ENCODE measurements at places on chromosomes 3 and 15.

DNA sequence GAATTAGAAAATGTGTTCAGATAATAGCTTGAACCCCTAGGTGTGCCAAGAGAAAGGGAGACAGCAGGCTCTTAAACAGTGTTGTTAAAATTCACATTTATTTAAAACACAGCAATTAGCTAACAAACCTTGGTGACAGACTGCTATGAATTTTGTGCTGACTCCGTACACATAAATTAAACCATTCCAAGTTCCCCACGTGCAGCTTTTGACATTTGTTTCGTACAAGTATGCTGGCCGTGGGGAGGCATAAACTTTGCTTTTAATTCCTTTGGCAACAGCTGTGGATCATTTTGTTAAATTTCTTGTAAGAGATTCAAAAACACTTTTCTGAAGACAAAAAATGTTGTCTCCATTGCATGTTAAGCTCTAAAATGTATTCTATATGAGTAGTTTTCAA lies 465.3 kb downstream of the FGF12 start:
- DNase-seq, result no peak

DNA sequence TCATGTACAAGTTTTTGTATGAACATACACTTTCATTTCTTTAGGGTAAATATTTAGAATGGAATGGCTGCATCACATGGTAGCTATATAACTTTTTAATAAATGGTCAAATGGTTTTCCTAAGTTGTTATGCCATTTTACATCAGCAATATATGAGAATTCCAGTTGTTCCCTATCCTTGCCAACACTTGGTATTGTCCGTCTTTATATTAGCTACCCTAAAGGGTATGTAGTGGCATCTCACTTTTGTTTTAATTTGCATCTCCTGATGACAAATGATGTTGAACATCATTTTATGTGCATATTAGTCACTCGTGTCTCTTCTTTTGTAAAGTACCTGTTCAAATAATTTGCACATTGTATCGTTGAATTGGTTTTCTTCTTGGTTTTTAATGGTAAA lies 2.5 kb upstream of the MUC13 start:
- DNase-seq, result no peak

DNA sequence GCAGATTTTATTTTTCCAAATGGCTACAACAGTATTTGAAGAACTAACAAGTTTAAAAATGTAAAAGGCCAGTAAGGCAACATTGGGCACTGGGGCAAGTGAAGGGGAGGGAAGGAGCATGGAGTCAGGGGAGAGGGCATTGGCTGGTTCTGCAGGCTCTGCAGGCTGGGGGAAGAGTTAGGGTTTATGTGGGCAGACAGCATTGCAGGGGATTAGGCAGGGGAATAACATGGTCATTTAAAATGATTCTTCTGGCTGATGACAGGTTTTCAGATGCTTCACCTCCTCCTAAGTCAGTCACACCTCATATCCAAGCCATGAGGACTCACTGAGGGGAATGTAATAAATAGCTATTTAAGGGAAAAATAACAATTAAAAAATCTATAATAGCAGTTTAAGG lies 52.6 kb downstream of the BTD start:
- no peak for DNase-seq

DNA sequence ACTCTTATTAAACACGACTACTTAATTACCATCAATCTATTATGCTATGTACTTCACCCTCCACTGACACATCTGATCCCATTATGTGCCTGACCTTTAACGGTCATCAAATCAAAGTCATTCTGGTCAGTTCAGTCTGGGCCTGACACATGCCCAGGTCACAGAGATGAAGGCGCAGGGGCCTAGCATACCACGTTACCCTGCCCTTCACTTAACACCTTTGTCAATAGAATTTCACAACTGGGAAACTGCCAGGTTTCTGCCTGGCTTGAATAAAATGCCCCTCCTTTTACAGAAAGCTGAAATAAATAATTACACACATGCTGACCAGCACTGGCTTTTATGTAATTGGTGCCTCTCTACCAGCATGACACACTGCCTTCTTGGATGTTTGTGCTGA lies 39.5 kb downstream of the MECOM start:
- no peak for DNase-seq

DNA sequence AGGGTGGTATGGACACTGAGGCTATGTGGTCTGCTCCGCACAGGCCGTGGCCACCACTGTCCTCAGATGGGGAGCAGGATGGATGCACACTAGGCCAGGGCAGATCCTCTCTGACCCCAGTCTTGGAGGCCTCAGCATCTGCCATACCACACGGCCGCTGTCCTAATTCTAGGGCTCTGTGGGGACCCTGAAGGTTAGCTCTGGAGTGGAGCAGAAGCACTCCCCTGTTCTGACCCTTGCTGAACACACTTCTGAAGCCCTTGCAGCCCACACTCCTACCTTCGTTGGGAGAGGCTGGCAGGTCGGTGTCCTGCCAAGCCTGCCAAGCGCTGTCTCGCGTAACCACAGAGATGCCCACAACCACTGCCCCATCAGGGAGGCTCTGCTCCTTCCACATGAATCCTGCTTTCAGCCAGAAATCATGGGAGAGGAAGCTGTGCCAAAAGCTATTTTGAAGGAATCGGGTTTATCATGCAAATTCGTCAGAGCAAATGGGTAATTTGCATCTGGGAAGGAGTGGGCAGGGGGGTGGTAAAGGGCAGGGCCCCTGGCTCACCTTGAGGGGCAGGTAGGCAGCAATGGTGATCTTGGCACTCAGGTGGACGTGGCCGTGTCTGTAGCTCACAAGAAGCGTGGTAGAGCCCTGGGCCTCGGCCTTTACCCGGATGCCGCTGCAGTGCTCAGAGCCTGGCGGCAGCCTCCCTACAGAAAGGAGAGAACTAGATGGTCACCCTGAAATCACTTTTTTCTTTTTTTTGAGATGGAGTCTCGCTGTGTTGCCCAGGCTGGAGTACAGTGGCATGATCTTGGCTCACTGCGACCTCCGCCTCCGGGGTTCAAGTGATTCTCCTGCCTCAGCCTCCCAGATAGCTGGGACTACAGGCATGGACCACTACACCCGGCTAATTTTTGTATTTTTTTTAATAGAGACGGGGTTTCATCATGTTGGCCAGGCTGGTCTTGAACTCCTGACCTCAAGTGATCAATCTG lies 54.4 kb downstream of the NUP210 start:
- no peak for DNase-seq

- DNase-seq, result no peak
These were observed 25.6 kb downstream of the HACD2 start for GRCh38 chr3:123559040-123559861.
